ENCODE measurements at places on chromosomes 1 and 21. TPM values are rescaled to one million over a fixed set of nuclear protein-coding genes. Genes with fewer than 3 reads are reported as not detected.

- no peak overlapping the region for H3K4me3 ChIP-seq
- no peak overlapping the region for H3K27ac ChIP-seq
- H3K36me3 ChIP-seq: no peaks in the 10 kb centered on the region
- DNase-seq: no peak
- no peaks in the 10 kb centered on the region for H3K27me3 ChIP-seq
- H3K4me1 ChIP-seq: peaks cover 22% of the 10 kb centered on the region
Observed at GRCh38 chr1:62288224-62288623, 31.0 kb downstream of the KANK4 start.

GRCh38 chr1:167520711-167521206, 2.4 kb upstream of the CD247 start:
- H3K4me1 ChIP-seq: no peaks in the 10 kb centered on the region
- no peak overlapping the region for H3K27ac ChIP-seq
- no peaks in the 10 kb centered on the region for H3K36me3 ChIP-seq
- no peak for DNase-seq
- no peak overlapping the region for H3K4me3 ChIP-seq

GRCh38 chr1:53725238-53725689, 13.7 kb downstream of the GLIS1 start:
- DNase-seq: no peak
- no peaks in the 10 kb centered on the region for H3K27me3 ChIP-seq

DNA sequence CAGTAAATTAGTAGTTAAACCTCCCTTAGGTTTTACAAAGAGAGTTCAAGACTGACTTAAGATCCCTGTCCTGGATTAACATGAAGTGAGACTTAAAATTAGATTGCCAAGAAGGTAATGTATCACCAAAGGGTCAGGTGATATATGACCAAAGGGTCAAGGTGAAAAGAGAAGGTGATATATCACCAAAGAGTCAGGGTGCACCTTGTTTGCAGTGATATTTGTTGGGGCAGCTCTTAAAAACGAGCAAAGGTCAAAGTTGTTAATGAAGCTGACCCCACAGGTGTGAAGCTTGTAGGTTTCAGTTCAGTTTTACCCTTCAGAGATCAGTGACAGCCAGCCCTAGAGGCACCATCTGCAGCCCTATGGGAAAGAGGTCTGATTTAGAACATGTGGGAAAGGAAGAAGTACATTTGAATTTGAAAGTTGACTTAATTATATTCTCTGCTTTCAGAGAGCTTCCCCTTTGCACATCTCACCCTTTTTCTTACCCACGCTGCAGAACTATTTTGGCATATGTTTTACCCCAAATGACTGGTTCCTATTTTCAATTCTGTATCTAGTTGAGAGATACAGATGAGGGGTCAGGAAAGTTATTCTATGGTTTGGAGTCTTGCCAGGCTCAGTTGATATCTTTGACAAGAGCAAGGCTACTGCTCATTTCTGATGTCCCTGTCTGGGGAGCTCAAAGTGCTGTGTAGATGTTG, 170.8 kb downstream of the S1PR1 start:
- no peaks in the 10 kb centered on the region for H3K4me1 ChIP-seq
- DNase-seq: no peak
- no peaks in the 10 kb centered on the region for H3K36me3 ChIP-seq
- H3K27me3 ChIP-seq: no peaks in the 10 kb centered on the region
- no peak overlapping the region for H3K4me3 ChIP-seq
- H3K27ac ChIP-seq: no peak overlapping the region

- H3K4me3 ChIP-seq: no peak overlapping the region
- DNase-seq: no peak
- H3K36me3 ChIP-seq: no peaks in the 10 kb centered on the region
- no peaks in the 10 kb centered on the region for H3K27me3 ChIP-seq
- no peaks in the 10 kb centered on the region for H3K4me1 ChIP-seq
- H3K27ac ChIP-seq: no peak overlapping the region
Observed at GRCh38 chr1:65104854-65105534, 43.0 kb upstream of the AK4 start.

CFAP126 gene
- not detected for total RNA-seq

TNNT2 gene
- total RNA-seq: 0.24 TPM

CLDN14 gene
- not detected for total RNA-seq

- no peak overlapping the region for H3K27ac ChIP-seq
- H3K4me3 ChIP-seq: no peak overlapping the region
- H3K36me3 ChIP-seq: no peaks in the 10 kb centered on the region
- no peaks in the 10 kb centered on the region for H3K27me3 ChIP-seq
- no peaks in the 10 kb centered on the region for H3K4me1 ChIP-seq
- DNase-seq: no peak
Observed at GRCh38 chr21:34270411-34270810, 93.4 kb upstream of the KCNE2 start.

- no peaks in the 10 kb centered on the region for H3K27me3 ChIP-seq
- H3K4me1 ChIP-seq: no peaks in the 10 kb centered on the region
- H3K27ac ChIP-seq: no peak overlapping the region
Observed at GRCh38 chr1:7590426-7590790, 180.7 kb upstream of the VAMP3 start.

LRRC71 gene
- not detected for total RNA-seq

DNA sequence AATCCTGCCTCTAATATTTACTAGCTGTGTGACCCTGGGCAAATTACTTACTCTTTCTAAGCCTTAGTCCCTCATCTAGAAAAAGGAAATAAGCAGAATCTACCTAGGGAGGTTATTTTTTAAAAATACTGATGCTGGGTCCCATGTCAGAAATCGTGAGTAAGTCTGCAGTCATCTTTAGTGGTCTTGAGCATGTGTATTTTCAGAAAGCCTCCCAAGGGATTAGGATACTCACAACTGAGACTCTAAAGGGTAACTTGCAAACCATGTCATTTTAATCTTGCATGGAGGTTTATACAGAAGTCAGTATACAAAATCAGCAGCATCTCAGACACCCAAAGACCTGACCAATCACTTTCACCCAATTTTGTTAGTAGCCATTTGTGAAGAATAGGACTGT, 43.2 kb downstream of the DSTYK start:
- H3K27me3 ChIP-seq: no peaks in the 10 kb centered on the region
- no peak for DNase-seq
- H3K27ac ChIP-seq: no peak overlapping the region
- H3K36me3 ChIP-seq: peaks cover 8% of the 10 kb centered on the region
- H3K4me3 ChIP-seq: no peak overlapping the region

- no peaks in the 10 kb centered on the region for H3K27me3 ChIP-seq
- H3K27ac ChIP-seq: no peak overlapping the region
- no peak for DNase-seq
- H3K36me3 ChIP-seq: no peaks in the 10 kb centered on the region
- no peak overlapping the region for H3K4me3 ChIP-seq
Observed at GRCh38 chr1:41853907-41854306, 64.8 kb downstream of the HIVEP3 start.

- no peaks in the 10 kb centered on the region for H3K4me1 ChIP-seq
- H3K4me3 ChIP-seq: no peak overlapping the region
- no peak for DNase-seq
- H3K27ac ChIP-seq: no peak overlapping the region
Observed at GRCh38 chr21:14712121-14712715, 166.1 kb upstream of the SAMSN1 start.

DNA sequence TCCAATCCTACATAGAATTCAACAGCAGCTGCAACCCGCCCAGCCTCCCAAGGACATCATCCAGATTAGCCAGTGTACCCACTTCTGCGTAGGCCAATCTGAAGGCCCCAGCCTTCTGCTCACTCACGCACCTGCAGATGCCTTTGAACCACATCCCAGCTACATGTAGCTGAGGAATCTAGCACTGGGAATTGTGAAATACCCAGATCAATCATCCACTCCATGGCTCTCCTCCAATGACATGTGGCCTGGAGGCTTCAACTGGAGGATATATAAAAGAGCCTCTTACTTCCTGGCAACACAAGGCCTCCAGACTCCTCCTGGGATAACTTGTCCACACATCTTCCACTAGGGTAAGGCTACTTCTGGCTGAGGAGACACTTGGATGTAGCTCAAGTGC, at the start of gene LCE6A:
Gene LCE6A, plus strand, starts transcription at position 301 of the 400 bp plus-strand sequence. CDS start 665 bp downstream, outside the sequence.
- no peaks in the 10 kb centered on the region for H3K27me3 ChIP-seq
- DNase-seq: no peak
- H3K4me1 ChIP-seq: no peaks in the 10 kb centered on the region

RAD54L gene
- 1.7 TPM for total RNA-seq

SPATA21 gene
- not detected for total RNA-seq

GRCh38 chr21:28943631-28944030, 49.0 kb downstream of the LTN1 start:
- H3K27ac ChIP-seq: no peak overlapping the region
- peaks cover 39% of the 10 kb centered on the region for H3K36me3 ChIP-seq
- DNase-seq: no peak
- H3K4me3 ChIP-seq: no peak overlapping the region

IL20 gene
- total RNA-seq: not detected

DNA sequence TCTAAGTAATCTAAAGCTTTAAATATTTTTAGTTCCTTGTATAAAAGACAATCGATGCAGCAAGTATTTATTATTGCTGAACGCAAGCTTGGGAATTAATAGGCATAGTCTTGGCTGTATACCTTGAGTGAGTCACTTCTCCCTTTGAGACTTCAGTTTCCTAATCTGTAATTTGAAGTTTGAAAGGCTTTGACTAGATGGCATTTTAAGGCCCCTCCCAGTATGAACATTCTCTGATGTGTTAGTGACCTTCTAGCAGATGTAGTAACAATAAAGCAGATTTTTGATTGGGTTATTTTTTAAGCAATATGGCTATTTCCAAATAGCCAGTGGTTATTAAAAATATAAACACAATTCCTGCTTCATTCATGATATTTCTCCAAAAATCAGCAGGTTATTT, 58.2 kb downstream of the DUSP10 start:
- H3K27me3 ChIP-seq: no peaks in the 10 kb centered on the region
- H3K4me1 ChIP-seq: peaks cover 6% of the 10 kb centered on the region
- H3K4me3 ChIP-seq: no peak overlapping the region

DNA sequence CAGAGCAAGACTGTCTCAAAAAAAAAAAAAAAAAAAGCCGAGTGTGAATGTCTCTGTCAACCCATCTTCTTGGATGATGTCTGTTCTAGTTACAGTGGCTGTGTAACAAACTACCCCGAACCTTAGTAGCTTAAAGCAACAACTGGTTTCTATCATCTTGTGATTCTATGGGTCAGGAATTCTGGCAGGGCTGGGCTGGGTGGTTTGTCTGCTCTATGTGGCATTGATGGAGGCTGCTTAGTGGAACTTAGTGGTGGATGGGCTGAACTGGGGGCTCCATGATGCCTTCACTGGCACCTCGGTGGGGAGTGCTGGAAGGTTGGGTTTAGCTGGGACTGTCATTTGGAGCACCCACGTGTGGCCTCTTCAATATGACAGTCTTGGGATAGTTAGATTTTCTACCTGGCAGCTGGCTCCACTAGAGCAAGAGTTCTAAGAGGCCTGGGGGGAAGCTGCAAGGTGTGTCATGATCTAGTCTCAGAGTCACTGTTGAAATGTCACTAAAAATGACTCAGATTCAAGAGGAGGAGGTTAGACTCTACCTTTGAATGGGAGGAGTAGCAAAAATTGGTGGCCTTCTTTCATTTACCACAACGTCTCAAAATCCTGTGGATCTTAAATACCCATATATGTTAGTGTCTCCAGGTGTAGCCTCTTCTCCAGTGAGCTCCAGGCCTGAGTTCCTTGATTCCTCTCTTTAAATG, 18.6 kb downstream of the ACOT11 start:
- H3K27me3 ChIP-seq: no peaks in the 10 kb centered on the region
- H3K27ac ChIP-seq: no peak overlapping the region
- H3K4me3 ChIP-seq: no peak overlapping the region
- no peaks in the 10 kb centered on the region for H3K36me3 ChIP-seq
- no peak for DNase-seq

DNA sequence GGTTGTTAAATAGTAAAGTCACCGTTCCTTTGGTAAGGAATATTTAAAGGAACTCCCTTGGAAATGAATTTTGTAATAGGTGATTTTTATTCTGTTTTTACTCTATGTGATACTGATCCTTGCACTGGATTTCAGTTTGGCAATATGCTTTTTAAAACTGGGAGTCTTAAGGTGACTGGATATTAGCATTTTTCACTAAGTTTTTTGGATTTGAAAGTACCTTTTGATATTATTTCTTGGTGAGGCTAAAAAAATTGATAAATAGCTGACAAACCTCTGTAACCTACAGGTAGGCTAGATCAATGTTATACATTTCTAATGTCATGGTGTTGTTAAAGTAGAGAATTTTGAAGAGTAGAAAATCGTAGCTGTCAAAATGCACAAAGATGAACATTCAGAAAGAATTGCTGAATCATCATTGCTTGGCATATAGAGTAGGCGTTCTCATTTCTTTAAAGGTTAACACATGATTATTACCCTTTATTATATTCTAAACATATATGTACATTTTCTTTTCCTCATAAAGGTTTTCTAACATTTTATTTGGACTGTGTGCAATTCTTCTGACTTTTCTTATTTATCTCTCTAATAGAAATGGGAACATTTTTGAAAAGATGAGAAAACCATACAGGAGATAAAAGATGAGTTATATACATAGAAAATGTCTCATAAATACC, 1.5 kb upstream of the DNAJB4 start:
- H3K4me3 ChIP-seq: no peak overlapping the region
- H3K27me3 ChIP-seq: no peaks in the 10 kb centered on the region
- no peaks in the 10 kb centered on the region for H3K36me3 ChIP-seq
- peaks cover 5% of the 10 kb centered on the region for H3K4me1 ChIP-seq
- DNase-seq: no peak
- H3K27ac ChIP-seq: peak overlapping the region; percentile 94

GRCh38 chr21:16742131-16742641, 770.7 kb upstream of the CXADR start:
- DNase-seq: peak; percentile 2
- H3K4me3 ChIP-seq: no peak overlapping the region
- H3K27me3 ChIP-seq: no peaks in the 10 kb centered on the region
- no peaks in the 10 kb centered on the region for H3K36me3 ChIP-seq

DNA sequence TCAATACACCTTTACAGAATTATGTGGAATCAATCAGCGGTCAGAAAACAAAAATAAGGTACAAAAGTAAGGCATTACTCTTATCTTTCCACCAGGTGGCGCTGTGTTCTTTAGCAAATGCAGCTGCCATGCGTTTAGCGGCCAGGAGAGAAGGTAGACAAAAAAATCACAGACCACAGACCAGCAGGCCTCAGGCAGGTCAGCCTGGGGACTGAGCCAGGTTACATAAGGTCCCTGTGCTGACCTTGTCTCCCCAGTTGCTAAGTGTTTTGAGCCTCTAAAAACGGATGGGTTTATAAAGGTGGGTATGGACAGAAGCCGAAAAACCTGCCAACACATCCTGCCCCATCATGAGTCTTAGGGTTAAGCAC, 2.8 kb downstream of the RGS16 start:
- H3K27me3 ChIP-seq: no peaks in the 10 kb centered on the region
- H3K36me3 ChIP-seq: peaks cover 18% of the 10 kb centered on the region
- peaks cover 51% of the 10 kb centered on the region for H3K4me1 ChIP-seq

SH3BGR gene
- 4.6 TPM for total RNA-seq

DNA sequence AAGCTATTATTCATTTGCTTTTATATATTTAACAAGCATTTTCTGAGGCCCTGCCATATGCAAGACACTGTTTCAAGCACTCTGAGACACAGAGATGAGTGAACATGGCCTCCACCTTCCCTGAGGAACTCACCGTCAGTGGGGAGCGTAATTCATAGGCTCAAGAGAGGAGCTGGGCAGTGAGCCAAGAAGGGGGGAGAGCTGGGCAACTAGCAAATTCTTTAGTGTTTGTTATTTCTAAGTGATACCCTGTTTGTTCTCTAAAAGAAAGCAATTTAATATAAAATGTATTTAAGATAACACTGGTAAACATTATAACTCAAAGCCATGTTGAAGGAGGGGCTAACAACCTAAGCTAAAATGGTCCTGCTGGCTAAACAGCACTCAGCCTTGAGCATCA, 119.2 kb upstream of the NGF start:
- H3K4me1 ChIP-seq: peaks cover 5% of the 10 kb centered on the region
- no peaks in the 10 kb centered on the region for H3K36me3 ChIP-seq
- DNase-seq: peak; percentile 77
